Gastrocnemius medialis (tissue), 4 donors: ENCODE measurements at places on chromosomes 11 and 22.
A peak's percentile ranks its signal among the peaks of the same experiment; 100 is the strongest.

GRCh38 chr22:35725521-35725920 lies 7.8 kb downstream of the APOL5 start:
- DNase-seq, result no peak

DNA sequence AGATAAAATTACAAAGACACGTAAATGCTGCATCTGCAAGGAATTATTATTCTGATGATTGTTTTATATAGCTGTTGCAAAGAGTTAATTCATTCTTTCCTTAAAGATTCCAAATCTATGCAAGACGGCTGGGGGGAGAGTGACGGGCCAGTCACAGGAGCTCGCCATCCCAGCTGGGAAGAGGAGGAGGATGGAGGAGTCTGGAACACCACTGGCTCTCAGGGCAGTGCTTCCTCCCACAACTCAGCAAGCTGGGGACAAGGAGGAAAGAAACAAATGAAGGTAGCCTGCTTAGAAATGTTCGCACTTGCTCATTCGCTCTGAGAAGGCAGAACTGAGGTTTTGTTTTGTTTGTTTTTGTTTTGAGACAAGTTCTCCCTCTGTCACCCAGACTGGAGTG lies 73.0 kb upstream of the ADSL start:
- DNase-seq, result no peak

DNA sequence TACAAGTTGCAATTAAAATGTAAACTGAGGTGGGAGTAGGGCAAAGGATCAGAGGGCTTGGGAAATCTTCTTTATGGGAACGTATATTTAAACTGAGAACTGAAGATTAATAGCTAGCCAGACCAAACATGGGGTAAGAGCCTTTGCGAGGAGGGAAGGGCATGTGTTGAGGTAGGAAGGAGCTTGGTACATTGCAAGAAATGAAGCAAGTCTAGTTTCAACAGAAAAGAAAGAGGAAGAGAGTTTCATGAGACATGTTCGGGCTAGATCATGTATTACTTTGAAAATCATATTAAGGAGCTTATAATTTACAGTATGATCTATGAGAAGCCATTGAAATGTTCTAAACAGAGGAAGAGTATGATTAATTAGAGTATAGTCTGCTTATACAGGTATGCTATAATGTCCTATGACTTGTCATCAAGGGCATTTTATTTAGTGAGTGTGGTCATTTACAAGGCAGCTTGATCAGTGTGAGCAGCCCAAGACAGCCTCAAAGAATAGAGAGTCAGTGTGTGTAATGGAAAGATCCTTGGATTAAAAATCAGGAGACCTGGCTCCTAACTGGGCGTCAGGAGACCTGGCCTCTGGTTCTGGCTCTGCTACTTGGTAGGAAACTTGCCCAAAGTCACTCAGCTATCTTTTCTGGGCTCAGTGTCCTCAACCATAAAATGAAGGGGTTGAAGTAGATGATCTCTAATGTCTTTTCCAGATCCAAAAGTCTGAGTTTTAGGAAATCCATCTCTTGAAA lies 10.9 kb downstream of the GAS2 start:
- DNase-seq, result peak; percentile 58

- no peak for DNase-seq
Observed at GRCh38 chr11:11426226-11426952, 73.3 kb upstream of the CSNK2A3 start.

DNA sequence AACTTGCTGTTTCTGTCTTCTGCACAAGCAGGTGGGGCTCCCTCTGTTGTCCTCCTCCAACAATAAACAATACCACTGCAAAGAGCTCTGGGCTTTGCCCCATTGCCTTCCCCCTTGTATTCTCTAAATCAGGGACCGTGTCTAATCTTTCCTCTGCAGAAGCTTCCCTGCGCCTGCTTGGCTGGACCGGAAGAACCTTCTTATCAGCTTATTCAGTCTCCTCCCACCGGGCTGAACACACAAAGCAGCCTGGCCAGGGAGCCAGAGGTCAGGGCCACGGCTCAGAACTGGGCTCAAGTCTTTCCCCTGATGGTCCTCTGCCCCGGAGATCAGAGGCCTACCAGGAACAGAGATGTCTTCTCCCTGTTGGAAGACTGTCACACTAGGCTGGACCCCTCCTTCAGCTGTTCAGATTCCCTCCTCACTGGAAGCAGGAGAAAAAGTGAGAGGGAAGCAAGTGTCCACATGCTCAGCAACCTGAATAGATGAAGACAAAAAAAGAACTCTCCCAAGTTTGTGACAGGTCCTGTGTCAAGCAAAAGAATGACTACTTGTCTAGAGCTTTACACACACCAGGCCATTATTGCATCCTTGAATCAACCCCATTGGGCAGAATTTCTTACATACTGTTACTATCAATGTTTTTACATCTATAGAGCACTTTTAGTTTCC lies 63.7 kb downstream of the RAB30 start:
- DNase-seq, result no peak

DNA sequence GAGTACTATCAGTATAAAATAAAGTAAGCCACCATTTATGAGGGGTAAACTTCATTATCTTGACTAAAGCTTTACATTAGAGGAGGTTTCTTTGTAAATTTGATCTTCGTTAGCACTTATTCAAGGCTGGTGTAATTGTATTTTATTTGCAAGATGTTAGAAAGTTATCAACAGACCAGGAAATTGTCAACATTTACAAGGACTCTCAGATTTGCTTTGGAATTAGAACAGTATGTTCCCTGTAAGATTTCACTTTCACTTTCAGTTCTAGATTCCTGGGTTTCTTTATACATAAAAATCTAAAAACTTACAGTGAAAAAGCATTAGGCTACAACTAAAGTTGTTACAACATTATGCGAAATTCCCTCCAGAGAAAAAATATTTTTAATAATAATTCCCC lies 4.6 kb upstream of the BIRC3 start:
- DNase-seq, result no peak
